ENCODE measurements at places on chromosomes 16 and 17.
A peak's percentile ranks its signal among the peaks of the same experiment; 100 is the strongest.

- no peak for DNase-seq
Observed at GRCh38 chr17:41003926-41004325, 4.2 kb upstream of the KRTAP3-2 start.

- DNase-seq = no peak
Observed at GRCh38 chr17:63433746-63434591, 12.1 kb downstream of the CYB561 start.

- DNase-seq = no peak
Observed at GRCh38 chr17:18186627-18186982, 3.0 kb downstream of the ALKBH5 start.

DNA sequence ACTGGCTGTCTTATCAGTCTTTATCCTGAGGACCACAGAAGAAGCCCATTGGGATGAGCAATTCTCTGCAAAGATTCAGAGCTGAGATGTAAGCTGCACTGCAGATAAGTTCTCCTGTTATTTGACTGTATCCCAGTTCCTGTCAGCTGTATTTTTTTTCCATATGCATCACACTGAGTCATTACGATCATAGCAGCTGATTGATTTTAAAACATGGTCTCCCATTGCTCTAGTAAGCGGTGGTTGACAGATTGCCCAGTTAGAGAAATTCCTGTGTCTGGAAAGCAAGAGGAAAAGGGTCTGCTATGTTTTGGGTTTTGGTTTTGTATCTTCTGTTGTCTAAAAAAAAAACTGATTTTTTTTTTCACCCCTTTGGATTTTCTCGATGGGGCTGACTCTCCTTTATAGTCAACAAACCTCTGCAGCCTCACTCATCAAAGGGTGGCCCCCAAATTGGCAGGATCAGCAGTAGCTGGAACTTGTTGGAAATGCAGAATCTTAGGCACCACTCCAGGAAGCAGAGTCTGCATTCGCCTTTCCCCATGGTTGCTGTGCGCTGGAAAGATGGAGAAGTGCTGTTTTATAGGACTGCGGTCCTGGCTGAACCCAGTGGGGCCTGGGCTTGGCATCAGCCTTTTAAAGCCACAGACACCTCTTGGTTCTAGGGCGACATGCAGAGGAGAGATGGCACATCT is 220.1 kb upstream of the MPHOSPH6 start:
- DNase-seq = no peak

GRCh38 chr17:61221181-61221580 is 178.5 kb upstream of the TBX2 start:
- no peak for DNase-seq

- DNase-seq = no peak
Observed at GRCh38 chr16:55470533-55471371, 8.2 kb upstream of the MMP2 start.

- no peak for DNase-seq
Observed at GRCh38 chr17:80327518-80327917, 66.9 kb downstream of the RNF213 start.

- DNase-seq = no peak
Observed at GRCh38 chr17:82980632-82981031, 98.8 kb upstream of the METRNL start.

GRCh38 chr17:45009676-45010467 is 41.6 kb downstream of the DCAKD start:
- no peak for DNase-seq

- DNase-seq = no peak
Observed at GRCh38 chr17:41733348-41734138, 900 bp downstream of the HAP1 start.

DNA sequence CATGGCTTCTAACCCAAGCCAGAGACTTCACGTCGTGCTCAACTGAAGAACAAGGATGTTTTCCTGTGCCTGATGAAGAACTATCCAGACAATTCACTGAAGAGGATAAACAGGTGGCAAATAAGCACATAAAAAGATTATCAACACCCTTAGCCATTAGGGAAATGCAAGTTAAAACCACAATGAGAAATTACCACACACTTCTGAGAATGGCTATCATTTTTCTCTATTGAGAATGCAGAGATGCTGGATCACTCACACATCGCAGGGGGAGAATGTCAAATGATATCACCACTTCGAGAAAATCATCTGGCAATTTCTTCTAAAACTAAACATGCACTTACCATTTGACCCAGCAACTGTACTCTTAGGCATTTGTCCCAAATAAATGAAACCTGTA is 162.8 kb downstream of the IRX3 start:
- no peak for DNase-seq

- DNase-seq = no peak
Observed at GRCh38 chr17:46125831-46126230, 67.4 kb downstream of the KANSL1 start.

DNA sequence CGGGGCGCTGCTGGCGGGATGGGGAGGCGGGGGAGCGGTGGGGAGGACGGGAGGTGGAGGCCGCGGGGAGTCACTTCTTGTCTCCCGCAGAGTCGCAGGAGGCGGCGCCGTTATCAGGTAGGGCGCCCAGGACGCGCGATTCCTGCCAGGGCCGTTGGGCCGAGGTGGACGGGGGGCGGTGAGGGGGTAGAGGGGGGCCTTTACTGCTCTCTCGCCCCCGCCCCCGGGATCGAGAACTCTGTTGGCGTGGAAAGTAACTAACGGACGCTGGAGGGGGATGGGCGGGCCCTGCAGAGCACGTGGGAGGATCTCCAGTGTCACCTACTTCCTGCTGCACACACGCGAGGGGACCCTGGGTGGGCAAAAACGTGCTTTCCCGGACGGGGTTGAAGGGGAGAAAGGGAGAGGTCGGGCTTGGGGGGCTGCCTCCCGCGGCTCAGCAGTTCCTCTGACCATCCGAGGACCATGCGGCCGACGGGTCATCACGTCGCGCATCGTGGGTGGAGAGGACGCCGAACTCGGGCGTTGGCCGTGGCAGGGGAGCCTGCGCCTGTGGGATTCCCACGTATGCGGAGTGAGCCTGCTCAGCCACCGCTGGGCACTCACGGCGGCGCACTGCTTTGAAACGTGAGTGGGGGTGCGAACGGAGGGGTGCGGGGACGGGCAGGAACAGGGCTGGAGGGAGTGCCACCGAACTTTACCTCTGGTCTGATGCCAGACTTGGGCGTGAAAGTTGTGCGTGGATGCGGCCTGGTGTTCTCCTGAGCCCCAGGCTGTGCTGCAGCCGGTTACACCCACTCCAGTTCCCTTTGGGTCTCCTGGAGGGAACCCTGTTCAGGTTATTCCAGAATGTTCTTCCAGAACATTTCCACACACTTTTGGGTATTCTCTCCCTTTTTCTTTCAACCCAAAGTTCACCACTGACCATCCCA is 569 bp downstream of the PRSS21 start:
- DNase-seq = no peak

DNA sequence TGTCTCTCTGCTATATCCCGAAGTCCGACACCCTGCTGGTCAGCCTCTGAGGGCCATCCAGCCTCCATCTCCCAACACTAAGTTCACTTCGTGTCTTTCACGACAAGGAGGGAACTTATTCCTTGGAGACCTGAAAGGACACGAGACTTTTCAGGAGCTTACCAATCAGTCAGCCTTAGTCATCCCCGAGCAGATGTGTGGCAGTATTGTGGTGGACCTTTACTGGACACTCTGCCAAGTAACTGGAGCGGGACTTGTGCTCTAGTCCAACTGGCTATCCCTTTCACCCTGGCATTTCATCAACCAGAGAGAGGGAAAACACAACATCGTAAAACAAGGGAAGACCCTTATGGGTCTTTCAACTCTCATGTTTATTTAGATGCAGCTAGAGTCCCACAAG is 87.1 kb downstream of the EMP2 start:
- DNase-seq = no peak

- no peak for DNase-seq
Observed at GRCh38 chr17:59126809-59127417, 20.2 kb upstream of the TRIM37 start.

- no peak for DNase-seq
Observed at GRCh38 chr16:84841787-84842300, 22.1 kb downstream of the CRISPLD2 start.

GRCh38 chr17:81440051-81440471 is 44.8 kb downstream of the BAHCC1 start:
- DNase-seq = no peak

DNA sequence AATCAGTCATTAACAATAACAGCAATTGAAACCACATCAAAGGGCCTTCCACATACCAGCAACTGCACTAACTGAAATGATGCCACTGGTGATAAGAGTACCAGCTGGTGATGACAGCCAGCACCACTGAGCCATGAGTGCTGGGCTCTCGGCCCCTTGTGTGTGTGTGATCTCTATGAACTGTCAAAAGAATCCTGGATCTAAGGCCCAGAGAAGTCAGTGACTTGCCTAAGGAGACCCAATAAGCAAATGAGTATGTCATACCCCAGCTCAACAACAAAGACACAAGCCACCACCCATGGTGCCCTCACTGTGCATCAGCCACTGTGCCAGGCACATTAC is 220.9 kb downstream of the ZNF423 start:
- no peak for DNase-seq

GRCh38 chr17:82780195-82780594 is 28.3 kb downstream of the TBCD start:
- DNase-seq = no peak

DNA sequence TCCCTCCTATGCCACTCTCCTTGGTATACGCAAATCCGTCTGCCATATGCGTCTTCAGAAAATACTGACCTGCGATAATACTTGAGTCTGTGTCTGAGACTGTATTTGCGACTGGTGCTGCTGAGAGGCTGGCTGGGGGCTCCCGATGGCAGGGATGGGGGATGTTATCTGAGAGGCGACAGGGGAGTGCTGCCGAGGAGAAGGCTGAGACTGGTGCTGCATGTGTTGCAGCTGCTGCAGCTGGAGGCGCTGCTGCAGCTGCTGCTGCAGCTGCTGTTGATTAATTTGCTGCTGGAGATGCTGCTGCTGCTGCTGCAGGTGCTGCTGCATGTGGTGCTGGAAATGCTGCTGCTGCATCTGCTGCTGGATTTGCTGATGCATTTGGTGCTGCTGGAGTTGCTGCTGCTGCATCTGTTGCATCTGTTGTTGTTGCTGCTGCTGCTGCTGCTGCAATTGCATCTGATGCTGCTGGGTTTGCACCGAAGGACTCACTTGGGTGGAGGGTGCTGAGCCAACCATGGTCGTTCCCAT is 107.7 kb downstream of the TOX3 start:
- no peak for DNase-seq

- DNase-seq = no peak
Observed at GRCh38 chr16:27779641-27780164, 229.8 kb downstream of the KATNIP start.

DNA sequence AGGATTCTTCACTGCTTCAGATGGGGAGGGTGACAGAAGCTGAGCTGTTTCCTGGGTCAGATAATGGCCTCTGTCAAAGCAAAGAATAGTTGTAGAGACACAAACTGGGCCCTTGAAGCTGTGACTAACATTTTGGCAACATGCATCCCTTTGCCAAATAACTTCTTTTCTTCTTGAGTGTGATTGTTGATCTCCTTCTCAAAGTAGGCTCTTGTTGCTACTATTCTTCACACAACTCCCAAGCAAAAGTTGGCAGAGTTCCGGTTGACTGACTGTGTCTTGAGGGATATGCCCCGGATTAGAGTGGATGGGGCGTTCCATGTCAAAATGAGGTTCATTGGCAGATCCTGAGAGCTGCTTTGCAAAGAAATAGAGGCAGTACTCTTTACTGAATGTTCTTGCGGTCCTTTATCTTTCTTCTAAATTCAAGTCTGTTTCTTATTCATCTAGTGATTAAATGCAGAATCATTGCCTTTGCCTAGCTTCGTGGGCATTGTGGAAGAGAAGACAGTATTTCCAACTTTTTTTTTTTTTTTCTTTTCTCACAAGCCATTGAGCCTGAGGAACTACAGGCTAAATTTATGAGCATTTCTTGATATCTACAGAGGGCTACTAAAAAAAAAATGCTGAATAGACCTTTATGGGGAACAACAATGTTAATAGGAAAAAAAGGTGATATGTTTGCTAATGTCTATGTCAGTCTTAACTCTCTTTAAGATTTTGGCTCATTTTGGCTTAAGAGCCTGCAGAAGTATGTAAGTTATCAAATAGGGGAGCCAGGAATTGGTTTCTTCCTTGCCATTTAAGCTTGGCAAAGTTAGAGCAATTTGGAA is 5.8 kb downstream of the WIPF2 start:
- no peak for DNase-seq

GRCh38 chr17:6660101-6660500 is 8.5 kb downstream of the C17orf100 start:
- no peak for DNase-seq

GRCh38 chr16:86880316-86881117 is 302.2 kb downstream of the FOXL1 start:
- DNase-seq = no peak

DNA sequence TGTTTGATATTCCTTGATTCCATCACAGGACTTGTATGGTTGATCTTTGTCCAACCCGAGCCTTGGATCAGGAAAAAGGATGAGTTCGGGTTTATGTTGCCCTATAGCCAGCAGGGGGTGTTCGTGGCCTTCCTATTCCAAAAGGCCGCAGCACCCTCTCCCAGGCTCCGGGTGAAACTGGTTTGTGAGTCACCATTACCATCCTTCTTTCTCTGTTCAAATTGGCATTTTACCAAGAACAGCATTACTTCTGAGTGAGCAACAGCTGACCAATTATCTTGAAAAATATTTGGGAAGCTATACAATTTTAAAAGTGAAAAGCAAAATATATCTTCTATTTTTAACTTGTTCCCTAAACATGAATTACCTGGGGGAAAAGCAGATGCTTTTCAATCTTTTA is 24.3 kb upstream of the KRT20 start:
- DNase-seq = peak; percentile 52

- no peak for DNase-seq
Observed at GRCh38 chr16:71230122-71230845, at the start of gene HYDIN. TSS of gene HYDIN (minus strand) at chr16:71230722. CDS start at chr16:71186895, 43,827 bp downstream.

- DNase-seq = no peak
Observed at GRCh38 chr16:49089039-49089438, 192.6 kb downstream of the CBLN1 start.

GRCh38 chr17:6558932-6559752 is 2.8 kb upstream of the PITPNM3 start:
- DNase-seq = no peak

DNA sequence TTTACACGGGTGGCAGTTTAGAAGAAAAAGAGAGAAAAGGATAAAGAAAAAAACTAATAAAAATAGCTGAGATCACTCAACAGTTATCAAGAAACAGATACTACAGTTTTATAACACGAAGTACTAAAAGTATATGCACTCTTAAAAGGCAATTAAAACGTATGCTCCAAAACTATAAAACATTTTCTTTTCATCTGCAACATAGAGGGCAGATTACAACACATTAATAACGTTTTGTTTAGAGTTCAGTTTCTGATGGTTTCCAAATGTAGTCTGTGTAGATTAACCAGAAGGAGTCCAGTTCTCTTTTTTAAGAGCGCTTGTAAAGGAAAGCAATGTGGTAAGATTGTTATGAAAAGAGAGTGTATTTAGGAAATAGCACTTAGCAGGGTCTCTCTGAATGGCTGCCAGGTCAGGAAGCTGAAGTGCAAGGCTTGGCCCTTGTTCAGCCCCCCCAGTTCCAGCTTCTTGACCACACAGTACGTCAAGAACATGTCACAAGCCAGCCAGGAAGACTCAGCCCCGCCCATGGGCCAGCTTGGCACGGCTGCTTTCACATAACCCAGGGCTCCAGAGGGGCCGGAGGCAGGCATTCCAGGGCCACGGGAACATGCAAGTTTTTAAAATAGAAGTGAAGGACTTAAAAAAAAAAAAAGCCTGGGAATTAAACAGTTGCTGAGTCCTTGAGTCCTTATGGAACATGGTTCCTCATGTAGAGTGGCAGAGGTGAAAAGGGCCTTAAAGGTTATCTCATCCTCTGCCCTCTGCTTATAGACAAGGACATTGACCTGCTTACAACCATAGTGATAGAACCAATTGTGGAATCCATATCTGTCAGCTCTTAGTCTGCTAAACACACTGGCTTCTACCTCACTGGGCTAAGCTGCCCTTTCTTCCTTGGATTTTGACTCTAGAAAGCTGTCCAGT is 147.4 kb upstream of the TBX2 start:
- no peak for DNase-seq
